ENCODE measurements at places on chromosomes 7 and 10.

DNA sequence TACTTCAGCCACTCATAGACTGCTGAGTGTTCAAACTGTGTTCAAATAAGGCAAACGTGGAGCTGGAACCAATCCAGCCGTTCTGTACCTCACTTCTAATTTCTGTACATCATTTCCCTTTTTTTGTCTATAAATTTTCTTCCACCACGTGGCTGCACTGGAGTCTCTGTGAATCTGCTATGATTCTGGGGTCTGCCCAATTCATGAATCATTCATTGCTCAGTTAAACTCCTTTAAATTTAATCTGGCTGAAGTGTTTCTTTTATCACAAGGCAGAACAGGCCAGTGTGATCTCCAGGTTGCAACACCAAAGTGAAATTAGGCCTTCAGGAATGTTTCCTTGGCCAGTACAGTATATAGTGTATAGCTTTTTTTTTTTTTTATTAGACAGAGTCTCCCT, 53.5 kb downstream of the DNAJC12 start:
- DNase-seq, result no peak

DNA sequence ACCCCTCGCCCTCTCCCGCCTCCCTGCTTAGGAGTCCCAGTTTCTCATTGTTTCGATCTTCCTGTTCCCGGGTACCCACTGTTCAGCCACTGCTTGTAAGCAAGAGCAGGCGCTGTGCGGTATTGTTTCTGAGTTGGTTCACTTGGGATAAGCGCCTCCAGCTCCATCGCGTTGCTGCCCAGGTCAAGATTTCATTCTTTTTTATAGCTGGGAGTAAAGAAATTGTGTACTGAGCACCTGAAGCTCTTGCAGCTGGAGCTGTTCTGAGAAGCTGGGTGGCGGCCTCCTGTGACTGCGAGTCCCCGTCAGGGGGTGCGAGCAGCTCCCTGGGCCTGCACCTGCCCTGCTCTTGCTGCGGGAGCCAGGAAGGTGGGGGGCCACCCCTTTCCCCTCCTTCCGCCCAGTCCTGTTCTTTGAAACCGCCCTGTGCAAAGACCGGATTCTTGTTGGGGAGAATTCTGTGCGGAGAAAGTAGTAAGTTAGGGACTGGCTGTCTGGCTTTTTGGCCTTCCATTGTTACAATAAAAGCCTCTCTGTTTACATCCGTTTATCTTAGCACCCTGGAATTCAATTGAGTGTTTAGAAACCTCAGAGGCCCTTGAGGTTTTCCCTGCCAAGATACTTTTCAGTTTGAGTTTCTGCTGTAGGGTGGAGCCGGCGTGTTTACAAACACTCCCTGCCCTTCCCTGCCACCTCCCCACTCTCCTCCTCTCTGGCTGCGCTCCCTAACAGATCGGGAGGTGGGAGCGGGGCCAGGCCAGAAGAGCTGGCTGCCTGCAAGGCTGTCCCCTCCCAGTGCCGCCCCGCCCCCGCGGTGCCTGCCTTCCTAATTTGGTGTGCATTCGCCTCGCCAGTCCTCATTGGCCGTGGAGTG, 30.8 kb upstream of the AP5Z1 start:
- peak; percentile 97 for DNase-seq

- DNase-seq, result no peak
Observed at GRCh38 chr10:59109826-59110225, 66.6 kb upstream of the PHYHIPL start.

- no peak for DNase-seq
Observed at GRCh38 chr7:135789956-135790355, 41.3 kb upstream of the FAM180A start.

GRCh38 chr10:30579574-30579973, 50.0 kb downstream of the LYZL2 start:
- no peak for DNase-seq

- no peak for DNase-seq
Observed at GRCh38 chr7:83173664-83174063, 11.0 kb upstream of the PCLO start.

GRCh38 chr7:55150166-55150565, 131.3 kb downstream of the EGFR start:
- no peak for DNase-seq

- DNase-seq, result no peak
Observed at GRCh38 chr7:46292741-46293140, 371.7 kb upstream of the IGFBP3 start.

Data from endothelial cell (in vitro differentiated cells).